ENCODE measurements at places on chromosomes 2 and 18. TPM values are rescaled to one million over a fixed set of nuclear protein-coding genes. Genes with fewer than 3 reads are reported as not detected.

Gene CAPN14
- total RNA-seq = 0.44 TPM

DNA sequence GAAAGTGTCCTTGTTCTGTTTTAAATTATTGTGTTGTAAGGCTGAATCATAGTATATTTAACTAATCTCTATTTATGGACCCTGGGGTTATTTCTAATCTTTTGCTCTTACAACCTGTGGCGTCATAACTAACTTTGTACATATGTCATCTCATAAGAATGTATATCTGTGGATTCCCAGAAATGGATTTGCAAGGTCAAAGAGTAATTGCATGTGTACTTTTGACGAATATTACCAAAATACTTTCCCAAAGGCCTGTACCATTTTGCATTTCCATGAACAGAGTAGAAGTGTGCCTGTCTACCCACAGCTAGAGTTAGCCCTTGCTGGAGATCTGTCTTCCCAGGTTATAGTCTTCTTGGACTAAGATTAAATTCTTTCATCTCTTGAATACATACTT lies 42.8 kb downstream of the SEMA4F start:
- no peaks in the 10 kb centered on the region for H3K27me3 ChIP-seq
- H3K4me3 ChIP-seq = no peak overlapping the region
- no peaks in the 10 kb centered on the region for H3K4me1 ChIP-seq

DNA sequence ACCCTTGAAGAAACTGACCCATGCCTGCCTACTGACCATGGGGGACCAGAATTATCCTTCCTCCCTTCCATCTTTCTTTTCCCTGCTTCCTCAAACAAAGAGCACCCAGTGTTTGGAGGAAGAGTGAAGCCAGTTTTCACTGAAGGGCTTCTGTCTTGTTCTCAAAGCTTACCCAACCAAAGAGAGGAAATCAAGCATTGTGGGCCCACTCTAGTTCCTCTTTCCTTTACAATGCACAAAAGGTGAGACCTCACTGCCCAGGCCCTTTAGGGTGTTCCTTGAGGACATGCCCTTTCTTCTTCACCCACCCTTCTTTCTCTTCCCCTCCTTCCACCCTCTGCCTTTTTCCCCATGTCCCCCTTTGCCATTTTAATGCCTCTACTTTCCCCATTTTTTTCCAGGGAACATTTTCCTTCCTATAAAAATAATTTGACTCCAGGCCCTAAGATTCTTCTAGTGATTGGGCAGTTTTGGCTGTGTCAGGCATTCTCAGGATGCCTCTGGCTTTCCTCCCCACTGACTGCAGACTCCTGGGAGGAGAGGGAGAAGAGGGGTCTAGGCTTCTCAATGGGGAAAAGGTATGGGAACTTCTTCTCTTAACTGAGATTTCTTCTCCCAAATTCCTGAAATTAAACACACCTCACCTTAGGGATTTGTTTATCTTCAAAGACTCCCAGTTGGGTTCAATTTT lies 126.6 kb upstream of the RMDN2 start:
- H3K4me1 ChIP-seq = no peaks in the 10 kb centered on the region
- DNase-seq = no peak
- no peaks in the 10 kb centered on the region for H3K27me3 ChIP-seq
- H3K4me3 ChIP-seq = no peak overlapping the region
- H3K36me3 ChIP-seq = no peaks in the 10 kb centered on the region
- no peak overlapping the region for H3K27ac ChIP-seq

GRCh38 chr2:139790807-139791752 lies 1010.9 kb upstream of the NXPH2 start:
- H3K36me3 ChIP-seq = no peaks in the 10 kb centered on the region
- no peak for DNase-seq
- H3K27me3 ChIP-seq = no peaks in the 10 kb centered on the region
- no peak overlapping the region for H3K4me3 ChIP-seq
- H3K27ac ChIP-seq = no peak overlapping the region
- H3K4me1 ChIP-seq = no peaks in the 10 kb centered on the region

GRCh38 chr2:177639262-177639914 lies 246.8 kb downstream of the AGPS start:
- H3K27ac ChIP-seq = no peak overlapping the region
- no peaks in the 10 kb centered on the region for H3K4me1 ChIP-seq
- H3K36me3 ChIP-seq = no peaks in the 10 kb centered on the region
- H3K4me3 ChIP-seq = no peak overlapping the region

- no peaks in the 10 kb centered on the region for H3K27me3 ChIP-seq
- no peak for DNase-seq
- H3K36me3 ChIP-seq = no peaks in the 10 kb centered on the region
- no peak overlapping the region for H3K27ac ChIP-seq
These were observed 105.8 kb downstream of the PLB1 start for GRCh38 chr2:28601616-28602015.

Measured in breast epithelium (tissue), 4 donors.